Glutamatergic neuron (in vitro differentiated cells): ENCODE measurements at places on chromosomes 1 and 21. TPM values are rescaled to one million over a fixed set of nuclear protein-coding genes. Genes with fewer than 3 reads are reported as not detected.

DNA sequence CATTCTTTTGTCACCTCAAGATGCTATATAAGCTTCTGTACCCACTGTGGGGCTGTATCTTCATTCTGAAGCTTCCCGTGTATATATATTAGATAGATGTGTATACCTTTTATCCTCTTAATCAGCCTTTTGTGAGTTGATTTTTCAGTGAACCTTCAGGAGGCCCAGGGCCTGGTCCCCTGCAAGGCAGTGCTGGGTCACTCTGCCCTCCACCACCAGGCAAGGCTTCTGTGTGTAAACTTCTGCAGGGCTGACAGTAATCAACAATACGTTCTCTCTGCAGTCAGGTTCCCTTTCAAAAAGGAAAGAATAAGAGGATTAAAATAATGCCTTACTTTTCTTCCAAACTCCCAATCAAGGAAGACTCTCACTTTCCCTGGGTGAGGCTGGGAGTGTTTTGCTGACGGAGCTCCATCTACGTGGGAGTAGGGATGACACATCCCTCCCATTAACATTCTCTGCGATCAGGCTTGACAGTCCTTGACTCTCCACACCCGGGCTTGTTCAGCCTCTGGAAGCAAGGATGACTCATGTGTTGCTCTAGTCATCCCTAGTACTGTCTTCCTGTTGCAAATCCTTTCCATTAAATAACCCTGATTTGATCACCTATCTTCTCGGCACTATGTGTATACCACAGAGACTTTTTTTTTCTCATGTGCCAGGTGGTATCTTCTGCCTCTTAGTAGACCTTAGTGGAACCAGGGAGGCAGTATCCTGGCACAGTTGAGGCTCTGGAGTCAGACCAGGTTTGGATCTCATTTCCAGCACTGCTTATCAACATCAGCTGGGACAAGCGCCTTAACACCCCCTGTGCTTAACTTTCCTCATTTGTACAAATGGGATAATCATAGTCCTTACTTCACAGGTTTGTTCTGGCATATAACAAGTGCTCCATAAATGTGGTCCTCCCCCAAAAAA is 70.3 kb upstream of the KCNK1 start:
- DNase-seq = no peak

Gene KCNK1
- total RNA-seq = not detected

DNA sequence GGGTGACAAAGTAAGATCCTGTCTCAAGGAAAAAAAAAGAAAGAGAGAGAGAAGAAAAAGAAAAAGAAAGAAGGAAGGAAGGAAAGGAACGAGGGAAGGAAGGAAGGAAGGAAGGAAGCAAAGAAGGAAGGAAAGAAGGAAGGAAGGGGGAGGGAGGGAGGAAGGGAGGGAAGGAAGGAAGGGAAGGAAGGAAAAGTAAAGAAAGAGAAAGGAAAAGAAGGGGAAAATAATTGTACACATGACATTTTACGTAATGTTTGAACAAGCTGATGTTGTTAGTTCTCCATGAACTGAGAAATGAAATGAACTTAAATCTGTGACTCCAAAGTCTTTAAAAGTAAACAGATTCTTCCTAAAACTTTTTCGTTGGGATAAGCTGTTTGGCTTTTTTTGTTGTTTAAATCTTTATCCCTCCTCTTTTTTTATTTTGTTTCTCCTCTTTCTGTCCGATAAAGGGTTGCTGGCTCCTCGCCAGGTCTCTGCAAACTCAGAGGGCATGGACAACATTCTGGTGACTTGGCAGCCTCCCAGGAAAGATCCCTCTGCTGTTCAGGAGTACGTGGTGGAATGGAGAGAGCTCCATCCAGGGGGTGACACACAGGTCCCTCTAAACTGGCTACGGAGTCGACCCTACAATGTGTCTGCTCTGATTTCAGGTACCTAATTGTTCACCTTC is 59.8 kb downstream of the IL12RB2 start:
- DNase-seq = no peak

DNA sequence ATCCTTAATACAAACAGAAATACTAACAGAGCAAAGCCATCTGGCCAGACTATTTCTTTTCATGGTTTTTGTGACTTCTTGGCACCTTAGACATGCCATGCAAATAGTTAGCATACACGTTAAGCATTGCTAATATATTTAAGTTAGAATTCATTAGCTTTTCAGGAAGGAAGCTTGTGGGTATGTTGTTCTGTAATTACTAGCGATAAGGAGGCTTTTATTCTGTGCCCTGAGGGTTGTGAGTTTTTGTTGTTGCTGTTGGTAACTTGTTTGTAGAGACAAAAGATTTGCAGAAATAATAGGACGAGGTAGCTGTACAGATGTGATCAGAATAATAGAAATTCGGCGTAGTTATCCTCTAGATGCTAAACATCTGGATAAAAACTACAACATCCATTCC is 305.3 kb downstream of the TM2D1 start:
- no peak for DNase-seq
